ENCODE measurements at places on chromosomes 7 and 10.

DNA sequence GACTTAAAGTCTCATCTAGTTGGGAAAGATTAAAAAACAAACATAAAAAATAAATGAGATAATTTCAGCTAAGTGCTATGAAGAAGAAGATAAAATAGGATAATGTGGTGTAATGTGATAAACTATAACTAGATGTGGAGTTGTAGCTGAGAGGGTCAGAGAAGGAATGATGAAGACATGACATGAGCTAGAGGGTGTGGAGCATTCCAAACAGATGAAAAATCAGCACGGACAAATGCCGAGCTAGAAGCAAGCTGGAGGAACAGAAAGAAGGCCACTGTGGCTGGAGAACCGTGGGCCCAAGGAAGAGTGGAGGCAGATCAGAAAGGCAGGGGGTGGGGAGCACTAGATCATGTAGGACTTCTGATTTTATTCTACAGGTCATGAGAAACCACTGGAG is 70.6 kb downstream of the CDK6 start:
- DNase-seq, result no peak

- no peak for DNase-seq
Observed at GRCh38 chr10:3935141-3935540, 150.1 kb upstream of the KLF6 start.

GRCh38 chr10:106473129-106473685 is 691.3 kb downstream of the SORCS1 start:
- no peak for DNase-seq

DNA sequence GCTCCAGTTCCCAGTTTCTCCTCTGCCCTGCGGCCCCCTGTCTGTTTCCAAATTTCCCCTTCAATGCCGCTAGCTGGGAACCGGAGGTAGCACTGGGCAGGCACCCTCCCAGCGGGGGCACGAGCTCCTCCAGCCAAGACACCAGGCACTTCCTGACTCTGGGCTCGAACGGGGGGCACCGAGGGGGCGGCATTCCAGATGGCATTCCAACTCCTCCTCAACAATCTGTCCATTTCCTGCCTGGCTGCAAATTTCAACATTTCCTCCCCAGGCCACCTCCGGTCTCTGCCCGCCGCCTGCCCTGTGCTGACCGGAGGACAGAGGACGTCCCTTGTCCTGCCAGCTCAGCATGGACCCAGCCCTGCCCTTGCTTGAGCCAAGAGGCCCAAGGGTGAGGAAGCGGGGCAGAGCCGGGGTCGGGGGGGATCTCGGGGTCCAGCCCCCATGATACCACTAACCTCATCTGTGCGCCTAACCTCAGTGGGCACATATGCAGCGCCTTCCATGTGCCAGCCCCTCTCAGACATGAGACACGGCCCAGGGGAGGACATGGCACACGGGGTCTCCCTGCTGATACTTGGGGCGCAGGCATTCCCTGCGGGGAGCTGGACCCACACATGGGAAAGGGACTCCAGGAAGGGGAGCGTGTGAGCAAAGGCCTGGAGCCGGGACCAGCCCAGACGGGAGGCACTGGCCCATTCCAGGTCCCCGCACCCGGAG is 58.0 kb downstream of the PDGFA start:
- DNase-seq, result no peak

DNA sequence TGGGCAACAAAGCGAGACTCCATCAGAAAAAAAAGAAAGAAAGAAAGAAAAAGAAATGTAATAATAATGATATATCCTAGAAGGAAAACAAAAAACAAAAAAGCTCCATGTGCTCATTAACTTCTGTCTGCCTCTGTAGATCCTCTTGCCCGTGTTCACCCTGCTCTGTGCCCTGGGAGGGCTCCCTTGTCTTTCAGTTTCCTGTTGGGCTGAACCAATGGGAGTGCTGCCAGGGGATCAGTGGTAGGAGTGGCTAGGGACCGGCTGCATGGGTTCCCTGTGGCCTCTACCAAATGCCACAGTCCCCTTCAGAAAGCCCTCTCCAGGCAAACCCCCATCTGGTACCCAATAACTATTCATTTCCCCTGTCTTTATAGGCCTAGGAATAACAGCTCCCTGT is 51.8 kb upstream of the PARD3 start:
- no peak for DNase-seq

DNA sequence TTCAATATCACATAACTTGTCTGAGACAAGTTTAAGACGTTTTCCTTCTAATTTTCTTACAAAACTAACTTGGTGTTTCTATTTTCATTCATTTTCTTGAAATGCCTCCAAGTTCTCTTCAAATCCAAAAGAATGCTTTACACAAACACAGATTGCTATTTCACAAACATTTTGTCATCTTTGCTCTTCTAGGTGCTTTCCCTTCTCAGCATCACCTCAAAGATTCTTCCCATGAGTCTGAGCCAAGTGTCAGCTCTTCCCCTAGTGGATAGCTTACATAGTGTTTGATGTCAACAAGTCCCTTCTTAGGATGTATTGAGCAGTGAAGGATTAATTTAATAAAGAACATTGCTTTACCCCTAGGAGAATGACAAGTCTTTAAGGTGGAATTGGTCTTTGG is 38.1 kb upstream of the SEMA3A start:
- DNase-seq, result no peak

DNA sequence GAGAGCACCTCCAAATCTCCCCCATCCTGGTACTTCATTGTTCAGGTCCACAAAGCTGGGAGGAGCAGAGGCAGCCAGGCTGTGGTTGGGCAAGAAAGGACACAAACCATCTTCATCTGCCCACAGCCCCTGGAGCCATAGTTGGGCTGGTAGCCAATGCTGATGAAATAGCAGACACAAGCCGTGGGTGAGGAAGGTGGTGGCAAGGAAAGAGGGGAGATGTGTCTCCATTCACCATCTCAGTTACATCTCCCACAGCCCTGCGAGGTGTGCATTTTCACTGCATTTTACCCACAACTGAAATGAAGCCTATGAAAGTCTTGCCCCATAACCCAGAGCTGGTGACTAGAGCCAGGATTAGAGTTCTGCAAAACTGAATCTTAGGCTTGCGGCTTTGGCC is 35.0 kb downstream of the PIK3AP1 start:
- no peak for DNase-seq

DNA sequence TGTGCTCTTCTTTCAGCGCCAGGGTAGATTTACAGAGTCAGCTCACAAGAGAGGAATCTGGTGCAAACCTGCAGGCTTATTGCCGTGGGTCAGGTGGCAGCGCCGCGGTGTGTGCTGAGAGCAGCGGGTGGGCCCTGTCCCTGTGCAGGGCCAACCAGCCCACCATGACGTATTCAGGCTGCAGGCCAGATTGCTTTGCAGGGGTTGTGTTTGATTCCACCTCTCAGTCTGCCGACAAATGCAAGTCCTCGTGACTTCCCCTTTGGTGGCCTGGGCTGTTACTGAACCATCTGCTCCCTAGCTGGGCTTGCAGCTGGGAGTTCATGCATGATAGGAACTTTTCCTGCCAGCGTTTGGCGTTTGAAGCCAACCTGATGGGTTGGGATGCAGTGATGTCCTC is 66.7 kb upstream of the LEP start:
- peak; percentile 27 for DNase-seq
